ENCODE measurements at places on chromosomes 4 and X.

- no peak for DNase-seq
Measured at GRCh38 chrX:85851418-85851817, 195.9 kb downstream of the CHM start.

DNA sequence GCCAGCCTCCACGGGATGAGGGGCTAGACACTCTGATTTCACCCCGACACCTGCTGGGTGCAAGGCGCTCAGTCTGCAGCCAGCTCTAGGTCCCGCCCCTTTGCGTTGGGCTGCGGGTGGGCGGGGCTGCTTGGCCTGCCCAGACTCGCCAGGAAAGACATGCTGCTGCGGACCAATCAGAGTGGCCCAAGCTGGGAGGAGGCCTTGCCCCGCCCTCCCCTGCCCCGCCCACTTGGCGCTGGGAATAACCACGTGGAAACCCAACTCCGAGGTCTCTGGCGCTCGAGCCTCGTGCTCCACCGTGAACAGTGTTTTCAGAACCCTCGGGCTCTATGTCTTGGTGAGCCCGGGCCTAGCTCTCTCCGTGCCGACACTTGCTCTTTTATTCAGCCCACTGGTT, 5.3 kb upstream of the VMA21 start:
- DNase-seq: no peak

DNA sequence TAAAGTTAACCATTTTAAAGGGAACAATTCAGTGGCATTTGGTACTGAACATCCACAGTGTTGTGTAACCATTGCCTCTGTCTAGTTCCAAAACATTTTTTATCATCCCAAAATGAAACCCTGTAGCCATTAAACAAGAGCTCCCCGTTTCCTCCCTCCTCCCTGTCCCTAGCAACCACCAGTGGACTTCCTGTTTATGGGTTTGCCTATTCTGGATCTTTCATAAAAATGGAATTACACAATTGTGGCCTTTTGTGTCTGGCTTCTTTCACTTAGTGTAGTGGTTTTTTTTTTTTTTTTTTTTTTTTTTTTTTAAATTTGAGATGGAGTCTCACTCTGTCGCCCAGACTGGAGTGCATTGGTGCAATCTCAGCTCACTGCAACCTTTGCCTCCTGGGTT, 11.6 kb downstream of the RBMX2 start:
- DNase-seq: no peak

- no peak for DNase-seq
Measured at GRCh38 chr4:91958596-91958995, 345.2 kb upstream of the GRID2 start.

- no peak for DNase-seq
Measured at GRCh38 chr4:184612074-184612473, 37.2 kb downstream of the CASP3 start.

GRCh38 chr4:36196145-36196913, 48.0 kb downstream of the ARAP2 start:
- DNase-seq: no peak

GRCh38 chrX:134161162-134161561, 75.8 kb upstream of the CCDC160 start:
- DNase-seq: no peak

- DNase-seq: no peak
Measured at GRCh38 chr4:167544391-167544790, 310.1 kb upstream of the SPOCK3 start.

DNA sequence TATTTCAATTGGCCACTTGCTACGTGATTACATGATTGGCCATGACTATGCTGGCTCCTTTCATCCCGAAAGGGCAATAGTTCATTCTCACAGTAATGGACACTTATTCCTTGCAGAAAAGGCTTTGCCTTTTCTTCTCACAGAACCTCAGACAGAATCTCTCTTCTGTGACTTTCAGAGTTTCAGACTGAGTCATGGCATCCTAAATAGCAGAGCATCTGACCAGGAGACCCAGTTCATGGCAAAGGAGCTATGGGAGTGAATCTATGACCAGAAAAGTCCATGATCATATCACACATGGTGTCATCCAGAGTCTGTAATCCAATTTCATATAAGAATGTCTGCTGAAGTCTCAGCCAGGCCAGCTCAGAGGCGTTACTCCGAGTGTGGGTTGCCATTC, 263.3 kb upstream of the CLNK start:
- DNase-seq: no peak

- DNase-seq: no peak
Measured at GRCh38 chrX:120742946-120743665, 113.3 kb upstream of the C1GALT1C1 start.

GRCh38 chrX:33457102-33457501, 245.8 kb upstream of the DMD start:
- no peak for DNase-seq

- DNase-seq: no peak
Measured at GRCh38 chr4:112167794-112168193, 22.5 kb downstream of the FAM241A start.

GRCh38 chrX:22577181-22577580, 304.5 kb downstream of the CBLL2 start:
- no peak for DNase-seq

DNA sequence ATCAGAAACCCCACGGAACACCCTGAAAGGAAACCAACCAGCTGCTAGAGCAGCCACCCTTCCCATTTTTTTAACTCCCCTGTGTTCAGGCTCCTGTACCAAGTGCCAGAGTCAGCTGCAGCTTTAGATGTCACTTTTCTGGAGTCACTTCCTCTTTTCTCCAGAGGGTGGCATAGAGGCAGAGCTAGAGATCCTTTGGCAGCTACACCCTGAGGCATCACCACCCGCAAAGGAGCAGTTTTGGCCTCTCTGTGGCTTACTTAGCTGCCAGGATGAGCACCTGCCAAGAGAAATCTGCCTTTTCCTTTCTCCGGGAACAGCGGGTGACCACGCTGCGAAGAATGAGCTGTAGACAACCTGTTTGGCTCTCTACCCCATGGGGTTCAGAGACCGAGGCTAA, 58.0 kb upstream of the CHRDL1 start:
- no peak for DNase-seq

DNA sequence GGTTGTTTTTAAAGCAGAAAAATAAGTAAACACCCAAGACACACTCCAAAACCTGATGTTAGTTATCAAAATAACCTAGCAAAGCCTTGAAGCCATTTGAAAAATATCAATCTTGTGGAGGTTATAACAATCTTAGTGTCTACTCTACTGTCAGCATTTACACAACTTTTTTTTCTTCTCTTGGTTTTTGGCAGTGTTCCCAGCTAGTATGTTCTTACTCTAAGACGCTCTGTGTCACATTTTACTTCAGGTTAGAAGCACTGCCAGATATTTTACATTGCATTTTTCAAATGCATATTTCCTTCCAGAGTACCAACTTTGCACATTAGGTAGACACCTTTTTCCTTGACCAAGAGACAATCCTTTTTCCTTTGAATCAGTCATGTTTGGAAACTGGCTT, 114.0 kb upstream of the INPP4B start:
- no peak for DNase-seq

GRCh38 chrX:31808357-31808756, 736.5 kb upstream of the FTHL17 start:
- DNase-seq: no peak

GRCh38 chr4:9923195-9923812, 98.0 kb downstream of the SLC2A9 start:
- DNase-seq: no peak

DNA sequence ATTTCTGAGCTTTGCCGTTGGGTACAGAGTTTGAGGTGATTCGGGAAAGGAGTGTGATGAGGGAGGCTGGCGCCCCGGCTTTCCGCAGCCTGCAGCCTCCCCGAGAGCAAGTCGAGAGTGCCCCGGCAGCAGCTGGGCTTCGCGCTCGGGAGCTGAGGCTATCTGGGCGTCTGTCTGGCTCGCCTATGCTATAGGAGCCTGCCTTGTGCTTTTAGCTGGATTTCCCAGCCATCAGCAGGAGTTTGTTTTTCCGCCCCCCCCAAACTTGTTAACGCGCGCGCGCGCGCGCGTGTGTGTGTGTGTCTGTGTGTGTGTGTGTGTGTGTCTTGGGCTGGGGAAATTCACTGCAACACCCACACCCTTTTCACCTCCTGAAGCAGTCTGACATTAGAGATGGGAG, 765 bp upstream of the DGKK start:
- DNase-seq: no peak

DNA sequence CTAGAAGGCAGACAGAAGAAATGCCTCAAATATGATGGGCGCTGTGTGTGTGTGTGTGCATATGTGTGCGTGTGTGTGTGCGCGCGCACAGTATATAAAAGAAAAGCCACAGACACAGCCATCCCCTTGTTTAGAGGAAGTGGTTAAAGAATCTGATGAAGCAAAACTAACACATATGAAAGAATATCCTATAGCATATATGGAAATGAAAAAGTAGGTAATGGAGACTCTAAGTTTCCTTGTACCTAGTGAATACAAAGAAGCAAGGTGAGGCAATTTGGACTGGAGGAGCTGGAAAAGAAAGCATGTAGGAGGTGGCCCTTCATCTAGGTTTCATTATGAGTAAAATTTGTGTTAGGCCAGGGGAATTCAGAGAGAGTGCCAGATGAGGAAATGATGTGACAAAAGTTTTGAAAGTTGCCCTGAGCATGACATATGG, 58.6 kb upstream of the MCF2 start:
- no peak for DNase-seq

DNA sequence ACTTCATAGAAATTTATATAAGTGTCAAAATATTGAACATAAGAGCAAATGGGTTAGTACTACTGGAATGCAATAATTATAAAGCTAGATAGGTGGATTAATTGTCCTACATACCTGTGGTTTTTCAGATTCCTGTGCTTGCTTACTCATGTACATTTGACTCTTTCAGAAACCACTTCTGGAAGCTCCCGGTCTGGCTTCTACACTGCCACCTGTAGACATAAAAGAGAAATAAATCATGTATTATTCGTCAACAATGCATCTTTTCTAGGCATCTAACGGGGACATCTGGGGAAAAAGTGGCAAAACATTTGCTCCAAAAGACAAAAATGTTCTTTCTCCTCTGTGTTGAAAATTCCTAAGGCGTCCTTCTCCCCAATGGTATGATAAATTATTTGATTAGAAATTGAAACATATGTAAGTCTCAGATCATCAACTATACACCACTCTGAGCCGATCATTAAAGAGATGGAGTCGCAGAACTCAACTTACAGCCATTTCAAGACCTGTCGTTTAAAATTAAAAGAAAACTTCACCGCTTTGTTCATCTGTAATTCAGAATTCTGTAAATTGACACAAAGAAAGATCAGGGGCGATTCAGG, 648.7 kb upstream of the DIPK2B start:
- DNase-seq: no peak

DNA sequence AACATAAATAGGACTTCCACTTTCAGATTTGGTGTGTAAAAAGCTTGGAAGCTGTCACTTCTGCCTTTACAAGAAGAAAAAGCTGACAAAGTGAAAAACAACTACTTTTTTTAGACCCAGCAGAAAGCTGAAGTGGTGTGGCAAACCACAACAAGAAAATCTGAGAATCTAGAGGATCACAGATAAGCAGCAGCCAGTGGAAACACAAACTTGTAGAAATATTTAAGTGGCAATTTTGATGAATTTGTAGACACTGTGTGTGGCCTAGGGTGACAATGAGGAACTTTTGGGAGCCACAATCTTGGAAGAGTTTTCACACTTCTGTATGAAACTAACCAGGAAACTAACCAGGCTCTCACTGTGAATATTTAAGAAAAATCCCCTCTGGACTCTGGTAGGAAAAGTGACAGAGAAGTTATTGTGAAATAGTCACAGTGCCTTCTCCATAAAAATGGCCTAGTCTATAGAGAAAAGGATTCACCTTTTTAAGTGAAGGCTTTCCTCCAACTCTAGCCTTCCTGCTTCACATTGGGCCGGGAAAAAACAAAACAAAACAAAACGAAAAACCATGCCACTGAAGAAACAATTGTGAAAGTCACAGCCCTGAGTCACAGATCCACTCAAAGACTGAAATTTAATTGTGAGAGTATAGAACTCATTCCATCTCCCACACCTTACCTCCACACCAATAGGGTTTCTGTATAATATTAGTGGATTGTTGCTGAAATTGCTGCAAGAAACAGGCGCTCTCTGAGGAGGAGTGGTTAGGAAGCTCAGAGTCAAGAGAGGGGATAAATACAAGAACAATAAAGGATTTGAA, 26.7 kb upstream of the GUCY1A1 start:
- no peak for DNase-seq

DNA sequence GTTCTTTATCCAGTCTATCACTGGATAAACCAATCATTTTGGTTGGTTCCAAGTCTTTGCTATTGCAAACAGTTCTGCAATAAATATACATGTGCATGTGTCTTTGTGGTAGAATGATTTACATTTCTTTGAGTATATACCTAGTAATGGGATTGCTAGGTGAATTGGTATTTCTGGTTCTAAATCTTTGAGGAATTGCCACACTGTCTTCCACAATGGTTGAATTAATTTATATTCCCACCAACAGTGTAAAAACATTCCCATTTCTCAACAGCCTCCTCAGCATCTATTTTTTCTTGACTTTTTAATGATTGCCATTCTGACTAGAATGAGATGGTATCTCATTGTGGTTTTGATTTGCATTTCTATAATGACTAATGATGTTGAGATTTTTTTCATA, 791.7 kb upstream of the AGA start:
- DNase-seq: no peak

DNA sequence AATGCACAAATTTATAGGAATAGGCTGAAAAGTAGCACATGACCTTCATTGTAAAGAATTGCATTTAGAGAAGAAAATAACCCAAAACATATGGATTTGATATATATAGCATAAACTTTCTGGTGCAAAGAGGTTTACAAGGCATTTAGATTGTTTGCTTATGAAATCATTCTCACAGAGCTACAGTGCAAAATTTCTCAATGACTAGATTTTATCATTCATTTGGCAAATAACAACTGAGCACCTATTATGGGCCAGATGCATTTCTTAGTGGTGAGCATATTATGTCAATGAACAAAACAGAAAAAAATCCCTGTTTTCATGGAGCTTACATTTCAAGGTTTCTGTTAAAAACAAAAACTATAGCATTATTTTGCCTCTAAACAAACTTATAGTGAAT, 34.1 kb upstream of the TNIP3 start:
- DNase-seq: no peak

- DNase-seq: no peak
Measured at GRCh38 chr4:141037446-141037845, 95.8 kb downstream of the RNF150 start.

DNA sequence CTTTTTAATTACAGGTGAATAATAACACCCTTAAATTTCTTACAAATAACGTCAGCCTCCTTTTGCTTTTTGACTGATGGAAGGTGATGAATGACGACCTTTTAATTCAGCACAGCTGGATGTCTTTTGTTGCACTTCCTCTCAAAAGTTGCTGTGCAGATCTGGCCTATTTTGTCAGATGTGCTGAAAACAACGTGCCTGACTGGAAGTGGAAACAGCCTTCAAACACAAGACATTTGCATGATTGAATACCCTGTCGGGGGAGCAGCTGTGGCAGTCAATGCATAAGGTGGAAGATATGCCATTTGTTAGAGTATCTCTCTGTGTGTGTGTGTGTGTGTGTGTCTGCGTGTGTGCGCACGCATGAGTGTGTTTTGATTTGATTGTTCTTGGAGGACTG, 579.7 kb downstream of the SPRY1 start:
- no peak for DNase-seq
